ENCODE measurements at places on chromosomes 12 and 14.
A peak's percentile ranks its signal among the peaks of the same experiment; 100 is the strongest.

GRCh38 chr12:8897081-8897480, 17.2 kb upstream of the PHC1 start:
- no peak for DNase-seq

- DNase-seq, result no peak
These were observed 27.9 kb upstream of the CTDSP2 start for GRCh38 chr12:57874166-57875108.

- peak; percentile 63 for DNase-seq
These were observed 13.4 kb upstream of the GPRC5A start for GRCh38 chr12:12877781-12878455.

- peak; percentile 64 for DNase-seq
These were observed 15.1 kb downstream of the NDUFA9 start for GRCh38 chr12:4663971-4664505.

DNA sequence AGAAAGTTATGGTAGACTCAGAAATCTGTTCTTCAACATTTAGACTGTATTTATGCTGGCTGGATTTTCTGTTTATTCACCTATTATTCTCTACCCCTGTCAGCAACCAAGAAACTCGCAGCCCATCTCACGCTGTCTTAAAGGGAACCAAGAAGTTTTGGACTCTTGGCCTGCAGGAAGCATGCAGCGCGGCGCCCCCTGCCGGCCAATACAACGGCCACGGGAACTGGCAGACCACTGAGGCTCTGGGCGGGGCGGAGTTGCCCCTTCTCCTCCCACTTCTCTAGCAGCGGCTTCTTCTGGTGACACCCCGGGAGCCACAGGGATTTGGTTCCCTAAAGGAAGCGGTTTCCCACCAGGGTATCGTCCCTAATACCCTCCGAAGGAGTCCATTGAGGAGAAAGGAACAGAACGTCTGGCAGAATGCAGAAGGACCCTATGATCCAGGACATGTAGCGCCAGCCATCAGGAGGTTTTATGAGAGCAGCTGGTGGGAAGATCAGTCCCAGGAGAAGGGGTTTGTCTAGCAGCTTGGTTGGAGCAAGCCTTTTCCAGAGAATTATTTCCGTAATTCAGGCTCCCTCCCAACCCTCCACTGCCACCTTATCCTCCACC, 21.0 kb upstream of the RNASE2 start:
- DNase-seq, result no peak

DNA sequence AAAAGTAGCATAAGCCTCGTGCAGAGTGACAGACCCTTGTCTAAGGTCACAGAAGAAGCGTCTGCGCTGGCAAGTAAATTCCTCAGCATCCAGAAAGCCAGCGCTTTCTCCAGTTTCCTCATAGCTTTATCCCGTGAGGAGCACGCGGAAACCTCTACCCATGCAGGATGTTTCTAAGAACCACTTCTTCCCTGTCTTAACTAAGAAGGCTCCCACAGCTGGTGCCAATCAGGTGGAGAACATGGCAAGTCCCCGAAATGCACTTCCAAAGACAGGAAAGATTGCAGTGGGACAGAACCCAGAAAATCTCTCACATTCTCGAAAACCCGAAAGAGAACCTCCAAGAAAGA, 968 bp upstream of the ARID4A start:
- DNase-seq, result peak; percentile 44

DNA sequence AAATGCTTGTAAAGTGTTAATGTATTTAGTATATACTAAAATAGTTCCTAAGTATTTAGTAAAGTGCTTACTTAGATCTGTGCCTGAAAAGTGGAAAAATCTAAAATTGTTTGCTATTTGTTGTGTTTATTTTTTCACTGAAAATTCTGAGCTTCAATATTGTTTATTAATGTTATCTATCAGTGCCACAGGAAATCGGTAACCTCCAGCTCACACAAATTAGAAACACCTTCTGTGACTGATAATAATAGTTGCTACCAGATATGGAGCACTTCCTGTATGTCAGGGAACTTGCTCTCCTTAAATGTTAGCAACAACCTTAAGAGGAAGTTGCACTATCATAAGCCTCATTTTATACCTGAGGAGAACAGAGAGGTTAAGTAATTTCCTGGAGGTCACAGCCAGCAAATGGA, 723 bp upstream of the LRP10 start:
- DNase-seq, result no peak

DNA sequence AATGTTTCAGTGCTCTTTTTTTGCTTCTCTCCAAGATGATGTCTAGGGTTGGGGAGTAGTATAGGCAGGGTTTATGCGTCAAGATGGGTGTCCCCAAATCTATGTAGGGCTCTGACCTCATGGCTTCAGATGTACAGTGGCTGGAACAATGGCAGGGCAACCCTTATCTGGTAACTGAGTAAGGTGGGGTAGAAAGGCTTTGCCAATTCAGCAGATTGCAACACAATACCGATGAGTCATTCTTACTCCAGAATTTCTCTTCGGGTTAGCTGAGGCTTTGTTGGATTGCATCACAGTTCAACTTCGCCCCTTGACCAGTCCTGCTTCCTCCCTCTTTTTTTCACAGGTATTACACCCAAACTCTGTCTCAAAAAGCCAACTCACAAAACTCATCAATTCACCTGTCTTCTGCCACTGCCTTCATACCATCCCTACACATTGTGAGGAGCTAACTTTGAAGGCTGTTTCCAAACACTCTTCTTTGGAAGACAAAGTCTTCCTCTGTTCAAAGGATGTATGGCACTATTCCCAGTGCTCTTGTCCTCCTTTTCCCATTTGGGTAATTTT, 190.2 kb upstream of the CNOT2 start:
- peak; percentile 97 for DNase-seq

- no peak for DNase-seq
These were observed 67.7 kb downstream of the MGST1 start for GRCh38 chr12:16415155-16415554.

- DNase-seq, result no peak
These were observed 1.4 kb downstream of the DENND5B start for GRCh38 chr12:31589598-31589903.

GRCh38 chr12:52069327-52070184, at the start of gene ATG101:
Gene ATG101 (plus strand): TSS chr12:52069978. CDS start chr12:52073651, 3,673 bp downstream.
- DNase-seq, result peak; percentile 81

- no peak for DNase-seq
These were observed 22.4 kb downstream of the BRI3BP start for GRCh38 chr12:125015680-125016310.

- DNase-seq, result no peak
These were observed 35.7 kb downstream of the DNM1L start for GRCh38 chr12:32714772-32715171.

- DNase-seq, result no peak
These were observed 25.1 kb downstream of the GTSF1 start for GRCh38 chr12:54448344-54448743.

GRCh38 chr12:70719672-70720420, 82.6 kb upstream of the PTPRB start:
- peak; percentile 23 for DNase-seq

GRCh38 chr14:91371011-91371989, 46.3 kb downstream of the CCDC88C start:
- no peak for DNase-seq

- no peak for DNase-seq
These were observed 12.8 kb upstream of the PPFIBP1 start for GRCh38 chr12:27511031-27511722.

DNA sequence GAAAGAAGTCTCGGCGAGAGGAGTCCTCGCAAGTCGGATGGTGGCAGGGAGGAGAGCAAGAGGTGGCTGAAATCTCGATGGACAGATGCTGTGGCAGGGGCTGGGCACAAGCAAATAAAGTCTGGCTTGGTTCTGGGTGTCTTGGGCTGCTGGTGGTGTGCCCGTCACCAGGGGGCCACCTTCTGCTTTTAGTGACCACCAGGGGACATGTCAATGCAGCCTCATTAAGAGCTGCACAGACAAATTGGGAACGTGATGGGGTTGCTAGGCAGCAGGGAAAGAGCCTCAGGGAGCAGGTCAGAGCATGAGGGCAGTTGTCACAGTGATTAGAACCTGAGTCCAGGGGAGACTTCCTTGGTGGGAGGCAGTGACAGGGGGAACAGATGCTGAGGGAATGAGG, 44.0 kb downstream of the LRRC74A start:
- DNase-seq, result no peak

GRCh38 chr12:95216711-95217376, 423 bp downstream of the FGD6 start:
- DNase-seq, result peak; percentile 62

DNA sequence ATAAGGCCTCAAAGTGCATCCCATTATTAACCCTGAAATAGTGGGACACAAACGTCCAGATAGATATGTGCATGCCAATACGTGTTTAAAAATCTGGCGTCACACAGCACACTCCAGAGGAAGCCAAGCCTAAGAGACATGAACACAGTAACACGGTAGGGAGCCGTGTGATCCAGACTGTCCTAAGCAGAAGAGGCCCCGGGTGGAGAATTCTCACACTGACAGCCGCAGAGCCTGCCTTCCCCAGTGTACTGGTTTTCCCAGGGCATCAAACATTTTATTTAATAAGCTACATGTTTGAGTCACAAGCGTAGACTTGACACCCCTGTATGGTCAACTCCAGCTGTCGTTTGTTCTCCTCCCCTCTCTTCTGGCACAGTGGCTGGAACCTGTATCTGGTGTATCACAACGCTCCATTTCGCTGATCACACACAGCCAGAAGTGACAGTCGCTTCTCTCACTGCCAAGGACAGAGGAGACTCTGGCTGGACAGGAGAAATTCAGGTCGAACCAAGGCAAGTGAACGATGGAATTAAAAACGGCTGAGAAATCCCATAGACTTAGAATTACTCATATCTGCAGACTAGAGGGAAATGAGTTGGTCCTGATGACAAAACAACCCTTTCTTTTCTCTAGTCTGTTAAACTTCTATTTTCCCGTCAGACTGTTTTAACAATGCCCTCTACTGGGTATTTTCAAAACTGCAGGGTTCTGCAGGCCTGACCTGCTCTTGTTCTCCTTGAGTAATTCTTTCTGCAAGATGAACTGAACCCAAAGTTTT, 359.9 kb downstream of the RGS6 start:
- peak; percentile 51 for DNase-seq

GRCh38 chr12:104692557-104693218, 235.9 kb downstream of the CHST11 start:
- DNase-seq, result no peak

- DNase-seq, result no peak
These were observed 10.5 kb upstream of the B4GALNT3 start for GRCh38 chr12:449203-449602.

DNA sequence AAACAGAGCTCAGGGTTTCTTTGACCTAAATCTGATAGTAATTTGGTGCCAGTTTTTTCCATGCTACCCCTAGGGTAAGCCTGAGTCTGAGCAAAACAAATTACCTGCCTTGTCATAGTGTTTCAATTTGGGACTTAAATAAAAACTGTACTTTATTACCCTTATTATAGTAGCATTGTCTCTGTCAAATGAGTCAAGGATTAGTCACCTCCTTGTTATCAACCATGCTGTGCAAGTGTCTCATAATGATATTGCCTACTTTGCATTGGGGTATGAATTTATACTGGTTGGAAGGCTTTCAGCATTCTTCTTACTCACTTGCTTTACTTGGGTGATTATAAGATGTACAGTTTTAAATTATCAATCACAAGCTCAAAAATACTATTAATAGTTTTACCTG, 380.0 kb downstream of the LRFN5 start:
- DNase-seq, result peak; percentile 31

GRCh38 chr12:12749433-12749832, 32.3 kb downstream of the CDKN1B start:
- DNase-seq, result peak; percentile 19

GRCh38 chr14:103290494-103290893, 43.5 kb upstream of the EIF5 start:
- no peak for DNase-seq

DNA sequence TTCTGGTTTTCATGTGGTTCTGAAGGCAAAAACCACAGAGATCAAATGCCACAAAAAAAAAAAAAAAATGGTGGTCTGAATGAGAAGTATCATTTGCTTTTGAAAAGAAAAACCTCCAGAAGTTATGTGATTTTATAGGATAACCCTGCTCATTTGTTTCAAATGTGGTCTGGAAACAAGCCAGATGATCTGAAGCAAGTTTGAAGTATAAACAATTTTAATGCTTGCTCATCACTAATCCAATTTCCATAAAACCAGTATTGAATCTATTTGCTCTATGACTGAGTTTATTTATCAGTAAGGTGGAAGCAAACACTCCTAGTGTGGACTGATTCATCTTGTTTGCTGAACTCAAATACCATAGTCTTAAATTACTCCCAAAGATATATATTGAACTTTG, 407.3 kb upstream of the FLRT2 start:
- DNase-seq, result no peak

DNA sequence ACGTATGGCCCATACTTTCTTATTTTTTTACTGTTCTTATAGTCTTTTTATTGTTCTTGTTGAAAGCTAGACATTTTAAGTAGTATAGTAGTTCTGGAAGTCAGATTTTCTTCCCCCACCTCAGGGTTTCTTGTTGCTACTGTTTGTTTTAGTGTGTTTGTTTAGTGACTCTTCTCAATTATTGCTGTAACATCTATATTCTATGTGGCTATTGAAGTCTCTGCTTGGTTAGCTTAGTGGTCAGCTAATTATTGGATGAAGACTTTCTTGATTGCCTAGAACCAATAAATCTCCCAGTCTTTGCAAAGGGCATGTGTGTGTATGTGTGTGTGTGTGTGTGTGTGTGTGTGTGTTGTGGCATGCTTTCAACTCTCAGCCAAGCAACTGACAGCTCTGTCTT, 34.3 kb upstream of the UNC79 start:
- peak; percentile 24 for DNase-seq

GRCh38 chr12:53567961-53568808, 58.0 kb downstream of the ATF7 start:
- no peak for DNase-seq

DNA sequence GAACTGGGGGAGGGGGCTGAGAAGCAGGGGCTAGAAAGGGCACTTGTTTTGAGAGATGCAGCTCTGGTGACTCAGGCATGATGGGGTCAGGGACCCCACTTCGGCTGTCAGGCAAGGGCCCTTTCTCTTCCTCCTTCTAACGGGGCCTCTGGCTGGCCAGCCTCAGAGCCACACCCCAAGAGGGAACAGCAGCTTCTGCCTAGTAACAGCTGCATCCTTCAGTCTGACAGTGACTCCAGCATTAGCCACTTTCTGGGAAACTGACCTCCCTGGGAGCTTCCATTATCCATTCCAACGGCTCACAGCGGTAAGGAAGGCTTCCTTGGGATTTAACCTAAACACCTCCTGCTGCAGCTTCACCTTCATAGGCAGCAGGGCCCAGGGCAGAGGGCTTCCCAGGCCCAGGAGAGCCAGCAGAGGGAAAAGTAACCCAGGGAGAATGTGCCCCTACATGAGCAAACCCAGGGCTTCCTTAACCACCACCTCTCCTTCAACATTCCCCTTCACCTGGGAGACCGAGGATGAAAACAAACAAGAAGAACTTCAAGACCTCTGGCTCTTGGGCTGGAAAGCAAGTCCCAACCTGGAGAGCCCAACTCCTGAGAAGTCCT, 2.7 kb downstream of the NCKAP5L start:
- DNase-seq, result no peak

Data from renal cortical epithelial cell (primary cell).